ENCODE measurements at places on chromosomes 3 and 15. TPM values are rescaled to one million over a fixed set of nuclear protein-coding genes. Genes with fewer than 3 reads are reported as not detected.

The DLL4 gene
- not detected for total RNA-seq

The ACOX2 gene
- total RNA-seq: 24.7 TPM

The RTP3 gene
- total RNA-seq: not detected

The ZNF662 gene
- total RNA-seq: 6.7 TPM

The DUOXA2 gene
- total RNA-seq: not detected

The SPTBN5 gene
- 0.73 TPM for total RNA-seq

All from hair follicle dermal papilla cell (primary cell).